ENCODE measurements at places on chromosomes 12 and 14. TPM values are rescaled to one million over a fixed set of nuclear protein-coding genes. Genes with fewer than 3 reads are reported as not detected.

The AICDA gene
- not detected for total RNA-seq

DNA sequence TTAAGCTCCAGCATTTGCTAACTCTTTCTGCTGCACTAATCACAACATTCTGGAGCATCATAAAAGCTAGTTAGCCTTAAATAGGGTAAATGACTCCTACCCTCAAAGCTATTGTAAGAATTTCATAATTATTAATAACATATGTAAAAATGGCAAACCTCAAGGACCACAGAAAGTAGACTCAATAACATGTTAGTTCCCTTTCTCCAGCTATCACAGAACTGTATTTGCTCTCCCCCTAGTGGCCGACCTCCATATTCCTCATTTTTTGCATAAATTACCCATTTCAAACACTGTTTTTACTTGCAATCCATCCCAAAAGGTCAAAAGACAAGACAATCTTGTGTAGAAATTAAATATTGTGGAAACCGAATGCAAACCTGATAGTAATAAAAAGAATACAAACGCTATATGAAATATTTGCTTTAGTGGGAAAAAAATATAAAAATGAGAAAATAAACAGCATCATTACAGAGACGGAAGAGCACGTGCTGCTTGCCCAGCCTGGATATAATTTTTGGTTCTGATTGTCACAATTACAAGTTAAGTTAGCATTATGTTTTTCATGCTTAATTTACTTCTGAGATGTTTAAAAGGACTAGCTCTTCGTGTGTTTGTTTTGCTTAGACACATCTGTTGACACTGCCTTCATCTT is 97.9 kb downstream of the RERGL start:
- no peaks in the 10 kb centered on the region for H3K27me3 ChIP-seq
- no peak for DNase-seq
- H3K4me1 ChIP-seq, result no peaks in the 10 kb centered on the region
- no peaks in the 10 kb centered on the region for H3K36me3 ChIP-seq

- peaks cover 4% of the 10 kb centered on the region for H3K27me3 ChIP-seq
- H3K36me3 ChIP-seq, result no peaks in the 10 kb centered on the region
- H3K4me3 ChIP-seq, result no peak overlapping the region
- H3K27ac ChIP-seq, result no peak overlapping the region
- DNase-seq, result no peak
- no peaks in the 10 kb centered on the region for H3K4me1 ChIP-seq
These were observed 88.3 kb downstream of the BCL11B start for GRCh38 chr14:99183716-99184115.

The BDKRB1 gene
- 2.4 TPM for total RNA-seq

The SPRYD4 gene
- 2.4 TPM for total RNA-seq

The FAM186B gene
- 0.42 TPM for total RNA-seq

GRCh38 chr12:94638521-94638920 is 11.8 kb downstream of the TMCC3 start:
- no peaks in the 10 kb centered on the region for H3K27me3 ChIP-seq
- peaks cover 5% of the 10 kb centered on the region for H3K4me1 ChIP-seq
- H3K36me3 ChIP-seq, result no peaks in the 10 kb centered on the region
- DNase-seq, result no peak
- no peak overlapping the region for H3K27ac ChIP-seq
